Left kidney (tissue), 8 donors: ENCODE measurements at places on chromosomes 3 and 15.

DNA sequence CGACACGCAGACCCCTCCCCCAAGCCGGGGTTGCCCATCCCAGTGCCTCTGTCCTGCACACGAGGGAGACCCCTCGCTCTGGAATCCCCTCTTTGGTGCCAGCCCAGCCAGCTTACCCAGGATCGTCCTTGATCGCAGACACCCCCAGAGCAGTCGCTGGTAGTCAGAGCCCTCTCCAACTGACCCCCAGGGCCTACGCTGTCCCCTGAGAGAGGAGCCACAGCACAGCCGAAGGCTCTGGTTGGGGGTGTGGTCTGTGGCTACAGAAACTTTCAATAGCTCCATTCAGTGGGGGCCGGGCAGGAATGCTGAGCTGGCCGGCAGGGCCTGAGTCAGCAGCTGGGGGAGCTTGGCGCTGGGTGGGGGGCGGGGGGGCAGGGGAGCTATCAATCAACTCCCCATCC lies at the start of gene LCTL:
TSS of gene LCTL (minus strand) at position 258 of the 404 bp plus-strand sequence. CDS start 633 bp downstream, outside the sequence.
- DNase-seq = no peak

GRCh38 chr15:68315495-68316031 lies 38.0 kb downstream of the FEM1B start:
- no peak for DNase-seq

- DNase-seq = no peak
These were observed 9.3 kb upstream of the FBLN2 start for GRCh38 chr3:13539671-13540070.

- no peak for DNase-seq
These were observed 59.7 kb upstream of the CCDC50 start for GRCh38 chr3:191269289-191270085.
